ENCODE measurements at places on chromosomes 6 and 20. TPM values are rescaled to one million over a fixed set of nuclear protein-coding genes. Genes with fewer than 3 reads are reported as not detected.
A peak's percentile ranks its signal among the peaks of the same experiment; 100 is the strongest.

DNA sequence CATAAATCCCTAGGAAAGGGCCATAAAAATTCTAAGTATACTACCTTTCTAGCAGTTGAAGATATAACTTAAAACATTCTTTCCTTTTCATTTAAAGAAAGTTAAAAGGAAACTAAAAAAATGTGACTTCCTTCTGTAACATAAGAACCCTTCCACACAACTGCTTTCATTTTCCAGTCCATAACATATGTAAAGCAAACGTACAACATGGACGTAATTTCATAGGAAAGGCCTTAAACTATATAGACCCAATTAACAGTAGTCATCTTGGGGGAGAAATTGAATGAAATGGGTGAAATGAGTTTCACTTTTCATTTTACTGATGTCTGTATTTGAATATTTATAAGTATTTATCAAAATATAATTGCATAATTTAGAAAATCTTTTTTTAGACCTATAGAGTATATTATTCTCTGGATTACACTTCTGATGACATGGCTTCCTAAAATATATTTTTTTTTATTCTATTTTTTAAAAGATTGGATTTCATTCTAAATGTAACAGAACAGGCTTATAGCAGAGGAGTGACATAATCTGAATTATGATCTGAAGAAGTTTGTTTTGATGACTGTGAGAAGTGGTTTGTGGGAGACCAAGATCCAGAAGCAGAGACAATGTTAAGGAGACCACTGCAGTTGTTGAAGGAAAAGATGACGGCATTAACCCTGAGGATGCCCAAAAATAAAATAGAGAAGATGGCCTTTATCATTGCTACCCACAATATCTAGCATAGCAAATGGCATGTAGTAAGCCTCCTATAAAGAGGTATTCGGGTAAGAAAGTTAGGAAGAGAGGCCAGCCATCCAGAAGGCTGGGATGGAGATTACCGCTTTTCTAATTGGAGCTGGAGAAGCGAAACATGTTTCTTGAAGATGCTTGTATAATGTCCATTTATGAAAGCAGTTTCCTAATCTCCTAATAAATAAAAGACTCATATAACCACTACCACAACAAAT lies 260.4 kb downstream of the PTPRK start:
- no peak for DNase-seq

MEI4 gene
- total RNA-seq = not detected

PAK1IP1 gene
- 9.3 TPM for total RNA-seq

GRCh38 chr6:31697555-31697954 lies 5.6 kb downstream of the ABHD16A start:
- DNase-seq = no peak

SCRT2 gene
- total RNA-seq = not detected

TCF15 gene
- total RNA-seq = 4.8 TPM

BCAS1 gene
- total RNA-seq = not detected

GRCh38 chr20:41734506-41734945 lies 116.3 kb upstream of the CHD6 start:
- no peak for DNase-seq

DNA sequence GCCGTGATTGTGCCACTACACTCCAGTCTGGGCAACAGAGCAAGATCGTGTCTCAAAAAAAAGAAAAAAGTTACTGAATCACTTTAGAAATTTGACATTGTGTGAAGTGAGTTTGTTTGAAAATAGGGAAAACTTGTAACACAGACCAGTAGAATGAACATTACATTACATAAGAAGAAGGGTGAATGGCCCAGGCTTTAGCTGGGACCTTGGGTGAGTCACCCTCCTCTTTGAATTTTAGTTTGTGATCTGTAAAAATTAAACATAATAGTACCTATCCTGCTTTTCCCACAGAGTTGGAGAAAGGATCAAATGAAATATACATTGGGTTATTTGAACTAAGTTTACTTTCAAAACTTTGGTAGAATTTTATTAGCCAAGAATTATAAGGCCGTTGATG lies 56.3 kb downstream of the KCNS1 start:
- DNase-seq = no peak

SLA2 gene
- total RNA-seq = 0.27 TPM

NQO2 gene
- total RNA-seq = 37.9 TPM

LRP11 gene
- 11.6 TPM for total RNA-seq

DNA sequence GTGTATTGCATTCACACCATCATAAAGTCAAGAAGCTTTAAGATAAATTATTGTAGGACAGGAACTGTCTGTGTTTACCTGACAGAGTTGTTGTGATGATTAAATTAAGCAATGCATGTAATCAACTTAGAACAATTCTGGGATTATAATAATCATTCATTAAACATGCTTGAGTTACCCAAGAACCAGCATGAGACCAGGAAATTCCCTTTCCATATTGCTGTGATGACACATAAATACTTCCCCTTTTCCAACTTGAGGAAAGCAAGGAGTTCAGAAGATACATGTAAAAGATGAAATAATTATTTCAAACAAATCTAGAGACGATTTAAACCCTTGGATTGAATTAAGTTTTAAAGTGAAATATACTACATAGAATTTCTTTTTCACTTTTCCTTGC lies 404.4 kb downstream of the GJA1 start:
- DNase-seq = no peak

DNA sequence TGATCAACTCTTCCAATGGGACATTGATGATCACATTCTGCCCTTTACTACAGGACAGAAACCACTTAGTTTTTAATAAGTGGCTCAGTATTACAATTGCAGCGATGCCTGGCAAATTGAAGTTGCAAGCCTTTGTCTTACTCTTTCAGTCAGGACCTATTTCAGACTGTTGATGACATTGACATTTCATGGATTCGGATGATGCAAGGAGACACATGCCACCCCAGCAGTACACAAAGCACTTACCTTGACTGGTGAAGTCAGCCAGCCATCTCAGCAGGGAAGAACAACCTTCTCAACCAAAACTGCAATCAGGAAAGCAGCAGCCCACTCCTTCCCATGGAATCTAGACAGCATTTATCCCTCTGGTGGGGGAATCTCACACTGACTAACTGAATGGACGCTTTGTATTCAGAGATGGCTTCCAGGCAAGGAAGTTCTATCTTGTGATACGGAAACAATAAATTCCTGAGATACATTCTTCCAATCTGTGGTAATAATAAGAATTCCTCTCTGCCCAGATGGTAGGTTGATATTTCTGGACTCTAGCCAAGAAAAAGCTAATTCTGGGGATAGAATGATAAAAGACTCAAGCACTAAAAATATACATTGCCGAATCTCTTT lies 24.8 kb downstream of the NFYA start:
- DNase-seq = no peak

DNA sequence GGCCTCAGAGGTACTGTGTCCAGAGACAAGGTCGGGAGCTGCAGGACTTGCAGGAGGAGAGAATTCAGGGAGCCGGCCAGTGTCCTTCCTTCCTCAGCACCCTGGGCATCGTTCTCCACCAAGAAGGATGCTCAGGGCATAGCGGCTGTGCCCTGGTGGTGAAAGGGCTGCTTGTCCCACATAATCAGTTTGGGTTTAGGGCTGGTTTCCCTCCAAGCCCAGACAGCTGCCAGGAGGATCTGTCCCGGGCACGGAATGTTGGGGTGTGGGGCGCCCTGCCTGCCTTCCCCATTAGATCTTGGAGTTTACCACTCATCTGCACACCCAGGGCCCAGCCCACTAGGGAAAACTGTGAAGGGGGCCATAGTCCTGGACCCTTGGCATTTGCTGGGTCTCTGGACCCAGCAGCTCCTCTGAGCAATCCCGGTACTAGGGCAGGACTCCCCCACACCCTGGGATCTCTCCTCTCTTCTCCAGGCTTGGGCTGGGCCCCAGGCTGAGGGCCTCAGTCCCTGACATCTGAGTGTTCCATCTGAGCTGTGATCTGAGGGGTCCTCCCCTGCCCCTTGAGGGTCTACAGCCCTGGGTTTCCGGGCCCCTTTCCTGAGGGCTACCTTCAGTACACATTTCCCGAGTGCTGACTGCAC lies 18.6 kb upstream of the SPDEF start:
- no peak for DNase-seq

DNA sequence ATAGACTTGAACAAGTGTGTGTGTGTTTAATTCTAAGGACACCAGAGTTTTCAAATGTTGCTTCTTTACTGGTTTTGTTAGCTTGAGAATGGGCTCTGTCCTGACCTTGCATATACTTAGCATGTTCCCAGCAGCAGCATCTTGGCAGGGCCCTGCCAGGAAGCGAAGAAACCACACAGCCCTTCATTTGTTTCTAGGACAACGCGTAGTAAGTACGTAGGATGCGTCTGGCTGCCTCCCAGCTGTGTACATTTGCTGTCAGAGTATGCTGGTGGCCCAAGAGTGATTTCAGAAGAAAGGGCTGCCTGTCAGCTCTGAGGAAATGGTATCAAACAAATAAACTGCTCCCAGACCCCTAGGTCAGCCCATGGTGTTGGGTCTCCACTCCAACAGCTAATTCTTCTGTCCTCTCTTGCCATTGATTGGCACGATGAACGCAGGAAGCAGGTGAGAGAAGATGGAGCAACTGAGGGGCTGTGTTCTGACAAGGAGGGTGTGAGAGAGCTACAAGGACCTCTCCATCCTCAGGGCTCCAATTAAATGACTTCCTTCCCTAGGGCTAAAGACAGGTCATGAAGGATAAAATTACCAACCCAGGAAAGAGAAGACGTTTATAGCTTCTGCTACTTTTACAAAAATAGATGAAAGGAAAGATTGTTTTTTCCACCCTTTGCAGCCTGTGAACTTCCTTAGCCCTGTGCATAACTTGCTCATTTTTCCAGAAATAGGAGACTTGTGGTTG lies 55.9 kb upstream of the HDDC2 start:
- DNase-seq = no peak

DNA sequence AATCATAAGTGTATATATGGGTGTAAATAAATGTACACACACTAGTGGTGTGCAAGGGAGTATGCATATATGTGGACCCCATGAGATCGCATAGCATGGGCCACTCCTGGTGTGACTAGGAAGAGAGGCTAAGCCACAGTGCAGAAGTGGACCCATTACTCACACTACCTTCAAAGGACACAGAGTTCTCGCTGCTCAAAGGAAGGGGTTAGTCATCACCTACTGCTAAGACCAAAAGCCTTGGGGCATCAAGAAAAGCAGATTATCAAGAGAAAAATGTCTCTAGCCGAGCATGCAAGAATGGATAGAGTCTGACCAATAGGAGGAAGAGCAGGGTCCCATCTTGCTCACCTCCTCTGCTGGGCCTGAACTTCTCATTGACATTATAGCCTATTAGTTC lies 195.5 kb downstream of the MAFB start:
- no peak for DNase-seq

GRCh38 chr6:52953911-52954839 lies 40.9 kb downstream of the GSTA4 start:
- no peak for DNase-seq

- DNase-seq = no peak
Observed at GRCh38 chr6:149168968-149169367, 148.5 kb upstream of the TAB2 start.

DNA sequence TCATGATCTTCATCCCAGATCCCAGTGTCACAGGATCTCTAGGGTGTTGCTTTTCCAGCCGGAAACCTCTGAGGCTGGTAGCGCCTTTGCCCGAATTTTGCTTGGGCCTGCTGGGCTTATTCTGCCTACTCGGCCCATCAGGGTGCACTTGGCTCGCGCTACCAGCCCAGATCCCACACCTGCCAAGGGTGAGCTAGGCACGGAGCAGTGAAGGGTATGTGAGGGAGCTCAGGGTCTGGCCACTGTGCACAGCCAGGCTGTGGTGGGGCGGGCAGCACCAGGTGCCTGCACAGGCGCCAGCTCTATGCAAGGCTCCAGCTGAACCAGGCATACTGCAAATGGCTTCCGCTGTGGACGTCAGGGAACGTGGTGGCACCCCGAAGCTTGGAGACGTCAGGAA lies 693.4 kb upstream of the FLRT3 start:
- no peak for DNase-seq

SAMD10 gene
- total RNA-seq = 4.0 TPM

GRCh38 chr20:2754424-2754823 lies 46.0 kb downstream of the CPXM1 start:
- DNase-seq = no peak

RANBP9 gene
- 40.2 TPM for total RNA-seq

DNA sequence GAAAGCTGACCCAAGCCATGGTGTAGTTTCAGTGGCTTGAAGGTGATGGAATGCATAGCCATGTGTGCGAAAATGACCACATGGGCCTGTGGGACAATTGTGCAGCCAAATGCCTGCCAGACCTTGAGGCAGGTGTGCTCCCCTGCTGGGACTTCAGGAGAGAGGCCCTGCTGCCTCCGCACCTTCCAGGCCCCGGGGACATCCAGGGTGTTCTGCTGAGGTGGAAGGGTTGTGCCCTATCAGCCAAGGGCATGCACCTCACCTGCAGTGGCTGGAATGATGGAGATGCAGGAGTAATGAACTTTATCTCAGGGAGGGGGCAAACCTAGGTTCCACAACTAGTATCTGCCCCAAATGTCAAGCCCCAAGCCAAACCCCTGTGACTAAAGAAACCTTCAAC lies 44.0 kb downstream of the PRND start:
- no peak for DNase-seq

CEP43 gene
- 10.2 TPM for total RNA-seq

GRCh38 chr20:32165836-32166545 lies 41.6 kb downstream of the PLAGL2 start:
- peak; percentile 56 for DNase-seq

DNA sequence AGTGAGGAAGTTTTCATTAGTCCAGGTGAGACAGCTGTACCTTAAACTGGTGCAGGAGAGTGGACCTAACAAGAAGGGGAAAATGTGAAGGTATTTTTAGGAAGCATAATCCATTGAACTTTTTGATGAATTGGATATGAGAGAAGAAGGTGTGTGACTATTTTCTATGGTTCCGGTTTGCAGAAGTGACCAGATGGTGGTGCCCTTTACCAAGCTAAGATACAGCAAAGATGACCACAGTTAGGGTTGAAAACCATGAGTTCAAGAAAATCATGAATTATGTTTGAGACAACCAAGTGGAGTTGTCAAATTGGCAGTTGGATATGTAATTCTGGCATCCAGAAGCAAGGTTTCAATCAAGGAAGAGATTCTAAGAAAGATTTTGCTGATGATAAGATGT lies 61.9 kb upstream of the NRSN1 start:
- no peak for DNase-seq

DNA sequence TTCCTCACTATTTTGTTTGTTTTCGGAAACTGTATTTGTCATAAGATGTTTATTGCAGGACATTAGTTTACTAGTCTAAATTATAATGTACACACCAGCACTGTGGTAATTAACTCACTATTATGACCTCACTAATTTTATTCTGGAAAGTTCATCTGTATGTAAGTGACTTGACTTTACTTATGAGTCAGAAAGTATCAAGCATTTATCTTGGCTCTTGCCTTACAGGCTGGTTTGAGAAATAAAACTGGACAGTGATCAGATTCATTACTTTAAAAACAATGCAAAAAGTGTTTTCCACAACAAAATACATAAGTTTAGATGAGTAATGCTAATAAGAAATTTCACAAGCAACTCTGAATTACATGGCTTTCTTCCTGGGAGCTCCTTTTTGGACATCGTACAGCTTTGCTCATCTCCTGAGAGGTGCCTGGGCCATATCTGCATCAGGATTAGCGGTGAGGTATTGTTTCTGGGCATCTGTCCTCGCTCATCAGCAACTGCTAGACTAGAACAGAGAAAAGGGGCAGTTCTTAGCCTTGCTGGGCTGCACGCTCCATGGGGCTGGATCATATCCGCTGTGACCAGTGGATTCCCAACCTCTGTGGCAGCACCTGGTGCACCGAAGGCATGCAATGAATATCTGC lies 179.8 kb downstream of the SOD2 start:
- no peak for DNase-seq

PKIG gene
- total RNA-seq = 274 TPM

SLC52A3 gene
- total RNA-seq = 2.8 TPM

- no peak for DNase-seq
Observed at GRCh38 chr6:85459224-85459901, 9.5 kb downstream of the NT5E start.

- no peak for DNase-seq
Observed at GRCh38 chr6:10413262-10413849, 1.5 kb downstream of the TFAP2A start.
